GM18507 (cell line): ENCODE measurements at places on chromosomes 11 and 22.

DNA sequence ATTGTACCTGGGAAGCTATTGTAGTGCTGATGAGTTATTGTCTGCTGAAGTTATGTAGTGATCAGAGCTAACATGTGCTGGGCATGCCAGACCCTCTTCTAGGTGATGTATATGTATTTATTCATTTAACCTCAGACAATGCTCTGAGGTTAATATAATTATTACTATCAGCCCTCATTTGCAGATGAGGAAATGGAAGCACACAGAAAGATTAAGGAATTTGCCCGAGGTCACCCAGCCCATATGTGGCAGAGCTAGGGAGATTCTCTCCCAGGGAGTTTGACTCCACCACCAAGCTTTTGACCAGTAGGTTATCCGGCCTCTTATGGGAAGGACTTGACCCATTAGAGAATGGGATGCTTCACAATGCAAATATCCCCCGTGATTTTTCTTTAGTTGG is 114.2 kb upstream of the NAV2 start:
- DNase-seq: no peak

- no peak for DNase-seq
Measured at GRCh38 chr22:49993649-49994360, 18.8 kb downstream of the IL17REL start.

- no peak for DNase-seq
Measured at GRCh38 chr11:64306876-64307622, 1.7 kb downstream of the ESRRA start.

- no peak for DNase-seq
Measured at GRCh38 chr11:14081581-14082231, 119.2 kb downstream of the SPON1 start.

- no peak for DNase-seq
Measured at GRCh38 chr11:69691463-69691862, 12.4 kb downstream of the FGF19 start.

GRCh38 chr11:23976841-23977271 is 520.0 kb upstream of the LUZP2 start:
- no peak for DNase-seq

- no peak for DNase-seq
Measured at GRCh38 chr11:126790550-126791081, 210.0 kb downstream of the KIRREL3 start.

GRCh38 chr22:48705159-48705916 is 1122.3 kb downstream of the BRD1 start:
- DNase-seq: no peak

DNA sequence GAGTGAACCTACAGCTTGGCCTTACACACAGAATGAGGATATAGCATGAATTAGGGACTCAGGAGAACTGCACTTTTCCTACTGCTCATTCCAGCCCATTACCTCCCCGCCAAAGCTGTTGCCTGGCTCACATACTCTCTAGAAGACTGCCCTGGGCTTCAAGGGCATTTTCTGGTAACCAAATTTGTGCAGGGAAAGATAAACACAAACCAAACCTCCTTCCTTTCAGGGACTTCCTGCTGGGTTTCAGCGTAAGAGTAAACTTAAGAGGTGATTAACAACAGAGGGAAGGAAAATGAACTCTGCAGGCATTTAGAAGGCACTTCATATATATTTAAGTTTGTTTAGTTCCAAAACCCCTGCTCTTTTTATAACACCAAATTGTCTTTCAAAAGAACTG is 194.9 kb downstream of the SWAP70 start:
- no peak for DNase-seq

- no peak for DNase-seq
Measured at GRCh38 chr11:134818516-134818915, 406.5 kb upstream of the B3GAT1 start.

GRCh38 chr11:28759311-28759710 is 651.1 kb downstream of the METTL15 start:
- DNase-seq: no peak

DNA sequence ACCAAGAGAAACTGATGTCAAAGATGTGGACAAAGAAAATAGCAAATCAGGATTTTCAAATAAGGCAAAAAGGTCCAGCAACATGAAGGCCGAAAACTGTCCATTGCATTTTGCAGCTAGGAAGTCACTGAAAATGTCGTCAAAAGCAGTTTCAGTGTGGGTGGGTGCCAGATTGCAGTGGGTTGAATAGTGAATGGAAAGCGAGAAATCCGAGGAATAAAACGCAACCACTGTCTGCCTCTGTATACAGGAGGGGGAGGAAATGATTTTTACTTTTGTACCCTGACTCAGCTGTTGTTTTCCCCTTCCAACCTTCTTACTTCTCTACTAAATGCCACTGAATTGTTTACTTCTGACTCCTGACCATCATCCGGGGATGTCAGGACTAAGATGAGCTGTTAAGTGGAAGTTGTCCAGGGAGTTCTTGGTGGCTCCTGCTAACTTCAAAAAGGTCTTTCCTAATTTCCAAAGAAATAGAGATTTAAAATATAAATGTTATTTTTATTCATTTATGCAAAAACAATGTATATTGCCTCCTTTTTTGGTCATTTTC is 64.9 kb upstream of the BIRC3 start:
- no peak for DNase-seq

GRCh38 chr11:134532921-134533421 is 120.9 kb upstream of the B3GAT1 start:
- no peak for DNase-seq

DNA sequence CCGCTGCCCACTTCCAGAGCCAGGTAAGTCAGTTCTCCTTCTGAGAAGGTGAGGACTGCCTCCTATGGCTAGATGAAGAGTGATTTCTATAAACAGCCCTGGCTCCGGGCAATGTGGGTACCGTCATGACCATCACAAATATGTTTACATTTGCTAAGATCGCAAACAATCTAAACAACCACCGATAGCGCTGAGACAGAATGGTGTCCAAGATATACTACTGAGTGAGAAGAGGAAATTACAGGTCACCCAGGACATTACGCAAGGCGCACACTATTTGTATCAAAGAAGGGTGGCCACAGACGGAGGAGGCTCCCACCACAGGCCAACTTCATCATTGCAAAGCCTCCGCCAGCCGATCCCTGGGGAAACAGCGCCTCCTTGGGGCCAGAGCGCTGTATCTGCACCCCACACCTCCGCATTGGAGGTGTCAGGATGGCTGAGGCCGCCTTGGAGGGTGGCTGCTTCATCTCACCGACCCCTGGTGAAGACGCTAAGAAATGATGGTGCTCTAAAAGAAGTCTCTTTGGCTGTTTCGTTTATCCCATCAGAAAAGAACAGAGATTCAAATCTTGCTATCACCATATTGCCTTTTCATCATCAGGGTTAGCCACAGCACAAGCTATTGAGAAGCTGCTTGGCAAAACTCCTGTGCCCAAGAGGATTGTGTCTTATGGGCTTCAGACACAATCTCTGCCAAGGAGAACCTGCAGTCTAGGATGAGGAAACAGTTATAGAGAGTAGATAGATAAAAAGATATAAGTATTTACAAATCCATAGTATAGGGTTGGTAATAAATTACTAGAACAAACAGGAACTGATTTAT is 12.3 kb upstream of the ASRGL1 start:
- DNase-seq: peak; percentile 23

GRCh38 chr22:24836282-24836681 is 30.3 kb downstream of the SGSM1 start:
- DNase-seq: no peak

GRCh38 chr11:117462183-117462863 is 134.7 kb downstream of the CEP164 start:
- no peak for DNase-seq

DNA sequence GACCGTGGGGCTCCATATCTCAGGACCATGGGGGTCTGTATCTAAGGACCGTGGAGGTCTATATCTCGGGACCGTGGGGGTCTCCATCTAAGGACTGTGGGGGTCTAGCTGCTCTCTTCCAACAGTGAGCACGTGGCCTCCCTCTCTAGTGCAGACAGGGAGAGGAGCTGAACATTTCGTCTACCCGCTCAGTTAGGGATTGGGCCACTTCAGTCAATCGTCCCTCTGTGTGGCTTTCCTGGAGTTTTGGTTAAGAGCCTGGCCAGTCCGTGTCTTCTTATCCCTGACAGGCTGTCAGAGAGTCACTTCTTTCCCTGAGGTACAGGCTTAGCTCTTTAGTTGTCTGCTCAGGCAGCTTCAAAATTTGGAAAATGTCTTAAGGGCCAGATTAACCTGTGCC is 3.1 kb downstream of the KRTAP5-1 start:
- no peak for DNase-seq

GRCh38 chr11:74749127-74749964 is 697 bp downstream of the RNF169 start:
- no peak for DNase-seq

GRCh38 chr22:46038516-46039430 is 61.8 kb upstream of the WNT7B start:
- no peak for DNase-seq

DNA sequence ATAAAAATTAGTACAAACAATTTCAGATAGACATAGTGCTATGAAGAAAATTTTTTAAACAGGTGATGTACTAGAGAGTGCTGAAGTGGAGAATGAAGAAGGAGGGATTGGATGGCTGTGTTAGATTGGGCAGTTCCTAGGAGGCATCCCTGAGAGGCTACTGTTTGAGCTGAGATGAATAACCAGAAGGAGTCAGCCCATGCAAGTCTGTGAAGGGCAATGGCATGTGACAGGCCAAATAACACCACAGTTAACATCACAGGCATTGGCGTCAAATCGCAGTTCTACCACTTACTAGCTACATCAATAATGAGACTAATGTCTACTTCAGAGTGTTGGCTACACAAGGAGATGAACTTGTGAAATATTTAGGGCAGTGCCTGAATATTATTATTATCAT is 35.4 kb downstream of the HORMAD2 start:
- DNase-seq: no peak

- no peak for DNase-seq
Measured at GRCh38 chr22:43470941-43471585, 59.2 kb downstream of the MPPED1 start.

DNA sequence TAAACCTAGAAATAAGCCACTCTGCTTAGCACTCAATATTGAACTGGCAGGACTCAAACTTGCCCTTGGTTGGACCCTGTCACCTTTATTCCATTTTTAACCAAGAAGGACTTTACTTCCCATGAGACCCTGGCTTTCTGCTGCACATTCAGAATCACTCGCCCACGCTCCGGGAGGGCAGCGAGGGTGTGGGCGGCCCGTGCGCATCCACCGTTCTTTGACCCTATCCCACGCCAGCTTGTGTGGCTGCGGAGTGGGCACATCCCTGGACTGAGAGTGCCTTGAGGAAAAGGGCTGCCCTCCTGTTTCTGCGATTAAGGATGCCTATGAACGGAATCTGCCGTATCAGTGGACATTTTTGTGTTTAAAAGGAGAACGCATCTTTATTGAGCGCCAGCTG is 39.6 kb downstream of the TRIM44 start:
- no peak for DNase-seq

DNA sequence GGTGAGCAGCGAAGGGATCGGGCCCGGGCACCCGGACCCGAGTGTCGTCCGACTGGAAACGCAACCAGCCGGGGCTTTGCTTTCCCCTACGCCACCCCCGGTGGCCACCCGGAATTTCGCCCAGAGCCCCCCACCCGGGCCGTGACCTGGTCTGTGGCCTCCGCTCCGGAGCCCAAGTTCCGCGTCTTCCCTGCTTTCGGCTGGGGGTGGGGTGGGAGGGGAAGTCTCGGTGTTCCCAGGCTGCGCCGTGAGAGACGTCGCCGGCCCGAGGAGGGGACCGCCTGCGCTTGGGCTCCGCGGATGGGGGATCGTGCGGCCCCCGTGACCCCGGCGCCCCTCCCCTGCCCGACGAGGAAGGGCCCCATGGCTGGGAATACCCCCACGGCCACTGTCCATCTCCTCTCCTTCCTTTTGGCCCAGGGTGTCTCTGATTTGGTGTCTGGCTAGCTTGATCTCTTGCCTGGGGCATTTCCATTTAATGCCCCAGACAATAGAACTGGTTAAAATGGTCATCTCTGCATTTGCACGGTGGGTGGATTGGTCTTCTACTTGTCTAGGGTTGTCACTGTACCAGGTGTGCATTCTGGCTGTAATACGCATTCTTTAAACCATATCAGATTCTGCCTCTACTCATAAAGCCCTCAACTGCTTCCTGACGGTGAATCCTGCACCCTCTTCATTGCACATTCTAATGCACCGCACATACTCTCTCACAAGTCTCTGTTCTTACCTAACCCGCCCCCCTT is 789 bp downstream of the SIK2 start:
- DNase-seq: no peak

DNA sequence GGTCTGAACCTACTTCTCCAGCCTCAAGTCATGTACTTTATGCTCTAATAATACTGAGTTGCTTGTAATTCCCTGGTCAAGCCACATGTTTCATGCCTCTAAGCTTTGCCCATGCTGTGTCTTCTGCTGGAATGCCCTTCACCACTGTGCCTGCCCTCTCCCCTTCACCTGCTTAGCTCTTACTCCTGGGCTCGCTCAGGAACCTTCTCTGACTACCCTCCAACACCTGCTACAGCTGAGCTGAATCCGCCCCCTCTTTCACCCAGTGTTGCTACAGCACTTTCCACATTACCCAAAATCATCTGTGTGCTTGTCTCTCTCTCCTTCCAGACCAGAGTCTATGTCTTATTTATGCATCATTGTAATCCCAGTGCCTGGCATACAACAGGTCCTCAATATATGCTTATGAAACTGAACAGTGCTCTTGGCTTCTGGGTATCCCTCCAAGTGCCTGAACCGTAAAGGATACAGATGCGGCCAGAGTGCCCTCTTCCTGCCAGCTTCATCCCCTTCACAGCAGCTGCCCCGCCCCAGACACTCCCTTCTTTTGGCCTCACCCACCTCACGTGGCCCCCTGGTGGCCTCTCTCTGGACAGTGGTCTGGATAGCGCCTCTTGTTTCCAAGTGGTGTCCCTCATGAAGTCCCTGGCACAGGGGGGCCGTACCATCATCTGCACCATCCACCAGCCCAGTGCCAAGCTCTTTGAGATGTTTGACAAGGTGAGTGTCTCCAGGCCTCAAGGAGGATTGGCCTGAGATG is 7.1 kb downstream of the ABCG4 start:
- no peak for DNase-seq

GRCh38 chr22:28222052-28222451 is 303.0 kb upstream of the PITPNB start:
- DNase-seq: no peak

- no peak for DNase-seq
Measured at GRCh38 chr11:106288057-106288456, 210.6 kb downstream of the AASDHPPT start.

DNA sequence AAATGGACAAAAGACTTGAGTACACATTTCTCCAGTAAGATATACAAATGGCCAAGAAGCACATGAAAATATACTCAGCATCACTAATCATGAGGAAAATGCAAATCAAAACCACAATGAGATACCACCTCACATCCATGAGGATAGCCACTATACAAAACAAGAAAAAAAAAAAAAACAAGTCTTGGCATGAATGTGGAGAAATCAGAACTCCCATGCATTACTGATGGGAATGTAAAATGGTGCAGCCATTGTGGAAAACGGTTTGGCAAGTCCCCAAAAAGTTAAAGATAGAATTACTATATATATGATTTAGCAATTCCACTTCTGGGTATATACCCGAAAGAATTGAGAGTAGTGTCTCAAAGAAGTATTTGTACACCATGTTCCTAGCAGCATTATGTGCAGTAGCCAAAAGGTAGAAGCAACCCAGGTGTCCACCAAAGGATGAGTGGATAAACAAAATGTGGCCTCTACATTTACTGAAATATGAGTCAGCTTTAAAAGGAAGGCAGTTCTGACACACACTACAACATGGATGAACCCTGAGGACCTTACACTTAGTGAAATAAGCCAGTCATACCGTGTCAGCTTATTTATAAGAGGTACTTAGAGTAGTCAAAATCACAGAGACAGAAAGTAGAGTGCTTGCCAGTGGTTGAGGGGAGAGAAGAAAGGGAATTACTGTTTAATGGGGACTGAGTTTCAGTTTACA is 146.3 kb downstream of the WNT7B start:
- DNase-seq: no peak
